ENCODE measurements at places on chromosomes 7 and 10.

GRCh38 chr7:122457969-122458368, 153.4 kb upstream of the FEZF1 start:
- DNase-seq = no peak

DNA sequence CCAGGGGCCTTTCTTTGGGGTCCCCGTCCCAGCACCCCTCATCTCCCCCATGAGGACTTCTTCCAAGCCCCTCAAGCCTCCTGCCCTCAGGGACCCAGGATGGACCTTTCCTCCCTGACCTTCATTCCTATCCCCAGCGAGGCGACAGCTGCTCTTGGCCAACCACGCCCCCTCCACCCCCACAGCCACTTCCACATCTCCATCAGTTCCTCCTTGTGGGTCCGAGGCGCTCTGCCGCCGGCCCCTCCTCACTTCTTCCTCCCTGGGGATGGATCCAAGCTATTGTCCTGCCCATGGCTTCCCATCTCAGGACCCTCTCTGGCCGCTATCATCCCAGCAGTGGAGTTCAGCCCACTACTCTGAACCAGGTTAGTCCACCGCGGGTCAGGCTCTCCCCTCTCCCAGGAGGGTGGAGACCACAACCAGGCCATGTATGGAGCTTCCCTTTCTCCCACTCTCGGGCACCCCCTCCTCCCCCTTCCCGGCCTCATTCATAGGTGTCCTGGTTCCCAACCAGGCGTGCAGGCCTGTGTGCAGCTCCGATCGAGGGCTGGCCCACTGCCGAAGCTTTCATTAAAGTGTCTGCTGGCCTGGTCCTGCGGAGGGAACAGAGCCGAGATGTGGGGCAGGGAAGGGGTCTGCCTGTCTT, 1.7 kb upstream of the SH2B2 start:
- DNase-seq = no peak

GRCh38 chr7:115971506-115971905, 59.1 kb downstream of the TFEC start:
- DNase-seq = no peak

GRCh38 chr7:117193564-117193963, 129.3 kb downstream of the WNT2 start:
- DNase-seq = no peak

DNA sequence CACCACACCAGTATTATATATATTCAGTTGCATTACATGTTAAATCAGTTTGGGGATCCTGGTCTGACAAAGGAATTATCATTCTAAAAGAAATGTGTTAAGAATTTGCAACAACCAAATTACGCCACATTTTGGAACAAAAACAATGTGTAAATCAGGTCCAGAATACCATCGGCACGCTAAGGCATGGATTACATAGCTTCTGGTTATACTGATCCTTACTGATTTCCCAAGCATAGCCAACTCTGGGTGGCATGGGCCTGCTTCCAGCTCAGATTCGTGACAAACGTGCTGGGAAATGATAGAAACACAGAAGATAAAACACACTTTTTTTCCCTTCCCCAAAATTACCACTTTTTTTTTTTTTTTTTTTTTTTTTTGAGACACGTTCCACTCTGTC, 660.0 kb downstream of the SORCS1 start:
- no peak for DNase-seq

GRCh38 chr7:67619175-67619574, 622.5 kb downstream of the TYW1 start:
- DNase-seq = no peak

- DNase-seq = no peak
Measured at GRCh38 chr10:110558041-110558440, 9.5 kb upstream of the SMC3 start.

GRCh38 chr10:66838656-66839055, 87.2 kb upstream of the LRRTM3 start:
- no peak for DNase-seq

DNA sequence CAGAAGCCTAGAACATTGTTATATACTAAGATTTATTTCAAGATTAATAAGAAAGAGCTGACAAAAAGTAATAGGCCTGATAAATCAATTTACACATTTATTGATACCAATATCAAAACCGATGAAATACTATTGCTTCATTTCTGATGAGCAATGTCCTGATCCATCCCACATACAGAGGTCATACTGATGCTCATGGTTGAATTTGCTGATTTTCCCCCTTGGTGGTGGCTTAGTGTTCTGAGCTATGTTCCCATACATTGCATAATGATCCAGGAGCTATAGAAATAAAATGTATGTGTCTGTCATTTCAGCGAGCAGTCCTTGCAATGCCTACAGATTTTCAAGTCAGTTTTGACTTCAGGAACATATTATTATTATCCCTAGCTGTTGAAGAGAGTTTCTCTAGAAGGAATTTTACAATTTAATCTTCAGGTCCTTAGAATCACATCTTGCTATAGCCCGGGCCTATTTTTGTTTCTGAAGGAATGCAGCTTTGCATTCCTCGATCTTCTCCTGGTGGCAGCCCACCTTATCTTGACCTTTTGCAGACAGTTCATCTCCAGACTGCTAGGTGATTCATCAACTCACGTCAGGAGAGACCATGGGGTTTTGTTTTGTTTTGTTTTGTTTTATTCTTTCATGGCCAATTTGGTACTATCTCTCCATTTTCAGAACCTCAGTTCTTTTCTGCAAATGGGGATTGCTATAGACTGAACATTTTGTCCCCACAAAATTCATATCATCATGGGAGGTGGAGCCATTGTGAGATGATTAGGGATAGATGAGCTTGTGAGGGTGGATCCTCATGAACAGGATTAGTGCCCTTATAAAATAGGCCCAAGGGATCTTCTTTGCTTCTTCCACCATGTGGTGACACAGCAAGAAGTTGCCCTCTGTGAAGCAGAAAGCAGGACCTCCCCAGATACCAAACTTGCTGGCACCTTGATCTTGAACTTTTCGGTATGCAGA, 465.6 kb upstream of the IGFBP3 start:
- DNase-seq = no peak

GRCh38 chr7:18667466-18667865, 171.9 kb downstream of the HDAC9 start:
- no peak for DNase-seq

- no peak for DNase-seq
Measured at GRCh38 chr10:126191192-126191591, 197.1 kb downstream of the ADAM12 start.

DNA sequence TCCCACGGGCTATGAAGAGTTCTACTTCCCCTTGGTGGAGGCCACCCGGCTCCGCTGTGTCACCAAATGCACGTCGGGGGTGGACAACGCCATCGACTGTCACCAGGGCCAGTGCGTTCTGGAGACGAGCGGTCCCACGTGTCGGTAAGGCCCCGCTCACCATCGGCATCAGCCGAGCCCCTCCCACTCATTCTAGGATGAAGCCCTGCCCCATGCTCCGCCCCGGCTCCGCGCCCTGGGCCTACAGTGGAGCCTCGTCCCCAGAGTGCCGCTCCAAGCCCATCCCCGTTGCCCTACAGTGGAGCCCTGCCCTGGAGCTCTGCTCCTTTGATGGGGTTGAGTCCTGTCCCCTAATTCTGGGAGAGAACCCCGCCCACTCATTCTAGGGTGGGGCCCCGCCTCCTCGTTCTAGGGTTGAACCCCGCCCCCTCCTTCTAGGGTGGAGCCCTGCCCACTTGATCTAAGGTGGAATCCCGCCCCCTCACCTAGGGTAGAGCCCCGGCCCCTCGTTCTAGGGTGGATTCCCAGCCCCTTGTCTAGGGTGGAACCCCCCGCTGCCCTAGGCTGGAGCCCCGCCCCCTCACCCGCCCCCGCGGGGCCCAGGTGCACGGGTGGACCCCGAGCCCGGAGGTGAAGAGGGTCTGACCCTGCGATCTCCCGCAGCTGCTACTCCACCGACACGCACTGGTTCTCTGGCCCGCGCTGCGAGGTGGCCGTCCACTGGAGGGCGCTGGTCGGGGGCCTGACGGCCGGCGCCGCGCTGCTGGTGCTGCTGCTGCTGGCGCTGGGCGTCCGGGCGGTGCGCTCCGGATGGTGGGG, 3.4 kb upstream of the MUC12 start:
- DNase-seq = peak; percentile 50

DNA sequence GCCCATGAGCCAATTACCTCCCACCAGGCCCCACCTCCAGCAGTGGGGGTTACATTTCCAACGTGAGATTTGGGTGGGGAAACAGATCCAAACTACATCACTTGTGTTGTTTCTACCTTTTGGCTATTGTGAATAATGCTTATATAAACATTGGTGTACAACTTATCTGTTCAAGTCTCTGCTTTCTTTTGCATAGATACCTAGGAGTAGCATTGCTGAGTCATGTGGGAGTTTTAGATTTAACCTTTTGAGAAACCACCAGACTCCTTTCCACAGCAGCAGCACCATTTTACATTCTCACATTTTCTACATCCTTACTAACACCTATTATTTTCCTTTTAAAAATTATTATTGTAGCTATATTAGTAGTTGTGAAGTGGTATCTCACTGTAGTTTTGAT, 14.4 kb upstream of the FRA10AC1 start:
- DNase-seq = no peak

- DNase-seq = no peak
Measured at GRCh38 chr10:11533328-11533781, 78.1 kb downstream of the USP6NL start.

DNA sequence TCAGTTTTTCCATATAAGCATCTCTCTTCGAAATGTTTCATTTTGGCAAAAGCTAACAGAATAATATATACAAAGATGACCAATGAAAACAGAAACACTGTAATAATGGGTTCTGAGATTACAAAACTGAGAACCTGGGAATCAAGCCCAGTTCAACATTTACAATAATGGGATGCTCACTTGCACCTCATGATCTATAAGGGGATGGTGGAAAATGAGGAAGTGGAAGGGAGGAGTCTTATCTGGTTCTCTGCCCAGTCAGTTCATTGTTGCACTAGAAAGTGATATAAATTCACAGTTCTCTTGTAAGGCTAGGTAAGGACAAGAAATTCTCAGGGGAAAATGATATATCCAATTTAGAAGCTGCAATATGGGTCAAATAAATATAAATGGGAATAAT, 31.7 kb upstream of the RHOBTB1 start:
- no peak for DNase-seq

DNA sequence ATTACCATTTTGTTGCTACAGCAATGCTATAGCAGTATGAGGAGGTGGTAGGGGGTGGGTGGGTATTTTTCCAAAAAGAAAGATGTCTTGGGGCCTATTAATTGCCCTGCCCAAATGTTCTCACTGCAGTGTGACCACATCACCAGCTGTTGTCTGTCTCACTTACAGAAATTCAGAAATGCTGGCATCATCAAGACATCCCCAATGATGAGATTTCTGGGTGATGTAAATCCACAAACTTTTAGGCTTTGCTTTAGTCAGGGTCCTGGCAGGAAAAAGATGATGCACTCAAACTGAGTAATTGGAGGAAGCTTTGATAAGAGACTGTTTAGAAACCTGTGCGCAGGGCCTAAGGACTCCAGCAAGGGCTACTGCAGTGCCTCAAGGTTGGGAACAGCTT, 56.2 kb upstream of the OPN4 start:
- no peak for DNase-seq

DNA sequence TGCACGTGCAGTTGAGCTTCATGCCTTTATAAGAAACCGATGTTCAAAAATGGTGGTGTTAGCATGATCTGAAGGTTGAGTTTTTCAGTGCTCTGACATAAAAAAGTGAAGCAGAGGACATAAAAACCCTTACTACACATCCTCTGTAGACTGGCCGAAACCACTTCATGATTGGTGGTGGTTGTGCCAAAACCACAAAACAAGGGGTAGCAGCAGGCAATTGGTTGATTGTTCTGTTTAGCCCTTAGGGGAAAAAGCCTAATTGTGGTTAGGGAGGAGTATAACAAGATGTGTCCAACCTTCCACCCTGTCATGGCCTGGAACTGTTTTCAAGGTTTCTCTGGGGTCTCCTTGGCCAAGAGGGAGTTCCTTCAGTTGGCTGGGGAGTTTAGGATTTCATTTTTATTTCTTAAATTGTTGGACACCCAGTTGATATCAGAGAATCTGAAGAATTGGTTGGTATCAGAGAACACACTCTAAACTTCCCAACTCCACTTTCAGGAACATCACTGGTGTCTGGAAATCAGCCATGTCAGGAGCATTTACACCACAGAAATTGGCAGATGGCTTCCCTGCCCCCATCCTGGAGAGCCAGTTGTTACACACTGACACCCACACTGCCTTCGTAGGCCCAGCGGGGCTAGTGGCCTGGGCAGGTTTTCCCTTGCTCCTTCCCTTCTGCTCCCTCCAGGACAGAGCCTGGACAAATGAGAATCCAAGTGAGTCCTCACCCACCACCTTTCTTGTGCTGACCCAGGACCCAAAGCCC, 18.8 kb downstream of the MRPS24 start:
- no peak for DNase-seq

GRCh38 chr10:15314482-15315045, 56.5 kb downstream of the FAM171A1 start:
- DNase-seq = no peak

- DNase-seq = no peak
Measured at GRCh38 chr7:123747620-123748141, 1.1 kb downstream of the WASL start.

- DNase-seq = no peak
Measured at GRCh38 chr10:6045314-6045848, 16.8 kb downstream of the IL2RA start.

- no peak for DNase-seq
Measured at GRCh38 chr10:94320285-94320914, 42.3 kb downstream of the NOC3L start.

DNA sequence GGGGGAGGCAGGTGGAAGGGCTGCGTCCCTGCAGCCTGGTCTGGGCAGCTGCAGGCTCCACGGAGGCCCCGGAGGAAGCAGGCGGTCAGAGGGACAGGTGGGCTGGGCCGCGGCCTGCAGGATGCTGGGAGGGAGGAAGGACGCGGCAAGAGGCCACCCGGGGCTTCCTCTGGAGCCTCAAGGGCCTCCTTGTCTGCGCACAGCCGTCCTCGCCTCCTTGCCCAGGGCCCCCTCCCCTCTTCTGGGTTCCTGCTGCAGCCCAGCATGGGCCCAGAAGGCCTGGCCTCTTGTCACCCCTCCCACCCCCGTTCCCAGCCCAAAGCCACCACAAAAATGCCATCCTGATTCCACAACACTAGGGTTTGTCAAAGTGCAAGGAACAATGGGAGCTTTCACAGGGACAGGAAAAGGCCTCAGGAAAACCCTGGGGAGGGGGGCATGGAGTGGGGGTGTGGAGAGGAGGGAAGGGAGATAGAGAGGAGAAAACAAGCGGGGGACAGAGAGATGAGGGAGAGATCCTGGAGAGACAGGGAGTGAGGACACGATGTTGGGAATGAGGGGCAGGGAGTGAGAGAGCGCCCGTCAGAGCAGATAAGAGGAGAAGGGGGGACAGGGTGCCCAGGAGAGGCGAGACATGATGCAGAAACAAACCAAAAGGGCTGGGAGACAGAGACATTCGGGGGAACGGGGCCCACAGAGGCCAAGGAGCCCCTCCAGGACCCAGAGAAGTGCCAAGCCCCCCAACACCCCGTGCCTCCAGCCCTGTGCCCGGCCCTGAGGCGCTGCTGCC, 41.8 kb downstream of the ZCCHC24 start:
- no peak for DNase-seq

- no peak for DNase-seq
Measured at GRCh38 chr7:4951903-4952636, 6.9 kb downstream of the MMD2 start.

All from stimulated activated CD8-positive, alpha-beta memory T cell treated with anti-CD3 and anti-CD28 coated beads, Interleukin-15, amount 100 ng/mL, for 4 hours (primary cell).